ENCODE measurements at places on chromosomes 11 and 22.

GRCh38 chr11:67436459-67437081 lies 912 bp downstream of the PTPRCAP start:
- peak; percentile 74 for DNase-seq

DNA sequence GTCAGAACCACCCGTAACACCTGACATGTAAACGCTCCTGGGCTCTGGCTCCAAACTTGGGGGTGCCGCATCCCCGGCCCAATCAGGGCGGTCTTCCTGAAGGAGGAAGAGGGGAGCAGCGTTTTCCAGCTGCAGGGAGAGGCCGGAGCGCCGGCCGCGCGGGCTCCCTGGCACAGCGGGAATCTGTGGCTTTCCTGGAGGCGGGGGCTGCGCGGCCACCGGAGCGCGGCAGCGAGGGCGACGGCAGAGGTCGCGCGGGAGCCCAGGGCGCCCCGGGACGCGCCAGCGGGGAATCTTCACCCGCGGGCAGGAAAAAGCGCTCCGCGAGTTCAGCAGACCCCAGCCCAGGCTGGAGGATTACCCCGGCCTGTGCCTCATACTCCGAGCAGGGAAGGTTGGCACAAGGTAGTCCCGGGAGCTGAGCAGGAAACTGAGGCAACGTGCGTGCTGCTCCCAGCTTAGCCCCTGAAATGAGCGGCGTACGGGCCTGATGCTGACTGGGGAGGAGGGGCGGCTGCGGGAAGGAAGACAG lies 600 bp upstream of the ESAM start:
- DNase-seq, result no peak

- no peak for DNase-seq
Observed at GRCh38 chr22:38860283-38861169, 11.5 kb downstream of the CBX6 start.

GRCh38 chr22:42623301-42623751 lies 8.6 kb upstream of the POLDIP3 start:
- no peak for DNase-seq

DNA sequence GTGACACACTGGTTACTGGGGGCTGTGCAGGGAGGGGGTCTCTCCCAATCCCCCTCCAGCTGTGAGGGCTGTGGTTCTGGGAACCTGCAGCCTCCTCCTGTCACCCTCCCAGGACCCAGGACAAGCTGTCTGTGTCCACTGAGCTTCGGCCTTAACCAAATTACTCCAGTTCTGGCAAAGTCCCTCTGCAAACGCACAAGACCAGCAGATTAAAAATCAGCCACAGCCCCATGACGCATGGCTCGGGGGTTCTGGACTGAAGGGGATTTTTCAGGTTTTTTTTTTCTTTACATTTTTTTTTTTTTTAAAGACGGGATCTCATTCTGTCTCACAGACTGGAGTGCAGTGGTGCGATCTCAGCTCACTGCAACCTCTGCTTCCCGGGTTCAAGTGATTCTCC lies 32.2 kb upstream of the A4GALT start:
- no peak for DNase-seq

- no peak for DNase-seq
Observed at GRCh38 chr11:67663532-67664212, 10.8 kb downstream of the ALDH3B2 start.

Measured in stimulated activated CD8-positive, alpha-beta memory T cell treated with anti-CD3 and anti-CD28 coated beads, Interleukin-4, amount 100 ng/mL, for 24 hours (primary cell).